ENCODE measurements at places on chromosomes 1 and 21.
A peak's percentile ranks its signal among the peaks of the same experiment; 100 is the strongest.

DNA sequence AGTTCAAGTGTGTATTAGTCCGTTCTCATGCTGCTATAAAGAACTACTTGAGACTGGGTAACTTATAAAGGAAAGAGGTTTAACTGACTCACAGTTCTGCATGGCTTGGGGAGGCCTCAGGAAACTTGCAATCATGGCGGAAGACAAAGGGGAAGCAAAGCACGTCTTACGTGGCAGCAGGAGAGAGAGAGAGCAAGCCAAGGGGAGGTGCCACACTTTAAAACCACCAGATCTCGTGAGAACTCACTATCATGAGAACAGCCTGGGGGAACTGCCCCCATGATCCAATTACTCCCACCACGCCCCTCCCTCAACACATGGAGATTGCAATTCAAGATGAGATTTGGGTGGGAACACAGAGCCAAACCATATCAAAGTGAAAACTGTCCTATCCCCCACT lies 4.1 kb upstream of the MIS18A start:
- no peak for DNase-seq

- no peak for DNase-seq
Measured at GRCh38 chr1:113898241-113898814, 6.3 kb downstream of the AP4B1 start.

GRCh38 chr1:11320153-11320936 lies 47.3 kb downstream of the UBIAD1 start:
- no peak for DNase-seq

DNA sequence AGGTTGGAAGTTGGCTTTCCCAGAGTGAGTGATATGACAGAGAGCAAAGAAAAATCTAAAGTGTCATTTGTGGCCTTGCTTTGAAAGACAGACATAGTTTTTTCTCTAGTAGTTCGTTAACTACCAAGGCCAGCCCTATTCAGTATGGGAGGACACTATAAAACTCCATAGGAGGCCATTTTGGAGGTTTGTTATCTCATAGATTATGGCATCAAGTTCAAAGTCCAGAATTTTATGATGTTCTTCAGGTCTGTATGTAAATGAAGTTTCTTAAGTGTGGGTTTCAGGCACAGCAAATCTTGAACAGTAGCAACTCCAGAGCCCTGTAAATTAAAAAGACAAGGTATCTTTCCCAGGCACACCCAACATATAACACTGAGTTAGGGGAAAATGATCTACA lies 437.1 kb downstream of the PLPP3 start:
- DNase-seq: no peak

GRCh38 chr1:15188678-15189077 lies 35.1 kb downstream of the TMEM51 start:
- no peak for DNase-seq

DNA sequence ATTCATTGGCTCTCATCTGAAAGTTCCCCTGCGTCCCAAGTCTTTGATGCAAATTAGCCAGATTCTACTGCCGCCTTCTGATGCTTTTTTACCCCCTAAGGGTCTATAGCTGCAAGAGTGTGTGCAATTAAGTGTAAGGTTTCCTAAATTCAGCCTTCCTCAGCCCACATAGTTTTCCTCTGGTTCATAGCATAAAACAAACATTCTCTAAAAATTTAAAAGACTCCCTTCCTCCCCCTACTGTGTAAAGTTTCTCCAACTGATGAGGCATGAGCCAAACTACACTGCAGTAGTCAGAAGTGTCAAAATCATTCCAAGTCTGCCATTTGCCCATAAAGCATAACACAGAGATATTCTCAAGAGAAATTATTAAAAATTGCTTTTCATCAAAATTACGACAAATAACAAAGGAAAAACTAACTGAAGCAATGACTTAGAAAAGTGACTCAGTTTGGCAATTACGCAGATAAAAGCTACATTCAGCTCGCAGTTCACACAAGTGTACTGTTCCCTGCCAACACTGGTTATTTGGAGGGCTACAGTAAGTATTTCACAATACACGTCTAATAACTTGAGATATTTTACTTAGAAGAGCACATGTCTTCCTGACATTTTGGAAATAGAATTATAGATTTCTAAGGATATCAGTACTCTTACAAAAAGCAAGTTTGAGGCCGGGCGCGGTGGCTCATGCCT lies 15.4 kb downstream of the KCNH1 start:
- no peak for DNase-seq

GRCh38 chr1:29542548-29542947 lies 306.2 kb downstream of the PTPRU start:
- DNase-seq: no peak

GRCh38 chr1:203930342-203930741 lies 68.9 kb downstream of the SNRPE start:
- DNase-seq: no peak

DNA sequence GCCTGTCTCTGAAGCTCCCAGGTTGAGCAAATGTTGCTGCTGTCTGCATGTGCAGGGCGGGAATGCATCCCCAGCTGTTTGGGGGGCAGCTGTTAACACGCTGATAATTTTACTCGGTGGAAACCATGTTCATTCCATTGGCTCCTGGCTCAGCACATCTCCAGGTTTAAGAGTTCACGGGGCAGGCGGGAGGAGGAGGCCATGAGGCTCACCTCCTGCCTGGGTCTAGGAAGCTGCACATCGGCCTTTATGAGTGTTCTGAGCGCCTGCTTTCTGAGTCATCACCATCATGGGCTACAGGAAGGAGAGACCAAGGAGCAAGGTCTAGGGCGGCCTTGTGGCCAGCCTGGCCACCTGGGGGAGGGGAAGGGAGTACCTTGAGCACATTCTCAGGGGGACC lies 29.7 kb downstream of the AJAP1 start:
- no peak for DNase-seq

DNA sequence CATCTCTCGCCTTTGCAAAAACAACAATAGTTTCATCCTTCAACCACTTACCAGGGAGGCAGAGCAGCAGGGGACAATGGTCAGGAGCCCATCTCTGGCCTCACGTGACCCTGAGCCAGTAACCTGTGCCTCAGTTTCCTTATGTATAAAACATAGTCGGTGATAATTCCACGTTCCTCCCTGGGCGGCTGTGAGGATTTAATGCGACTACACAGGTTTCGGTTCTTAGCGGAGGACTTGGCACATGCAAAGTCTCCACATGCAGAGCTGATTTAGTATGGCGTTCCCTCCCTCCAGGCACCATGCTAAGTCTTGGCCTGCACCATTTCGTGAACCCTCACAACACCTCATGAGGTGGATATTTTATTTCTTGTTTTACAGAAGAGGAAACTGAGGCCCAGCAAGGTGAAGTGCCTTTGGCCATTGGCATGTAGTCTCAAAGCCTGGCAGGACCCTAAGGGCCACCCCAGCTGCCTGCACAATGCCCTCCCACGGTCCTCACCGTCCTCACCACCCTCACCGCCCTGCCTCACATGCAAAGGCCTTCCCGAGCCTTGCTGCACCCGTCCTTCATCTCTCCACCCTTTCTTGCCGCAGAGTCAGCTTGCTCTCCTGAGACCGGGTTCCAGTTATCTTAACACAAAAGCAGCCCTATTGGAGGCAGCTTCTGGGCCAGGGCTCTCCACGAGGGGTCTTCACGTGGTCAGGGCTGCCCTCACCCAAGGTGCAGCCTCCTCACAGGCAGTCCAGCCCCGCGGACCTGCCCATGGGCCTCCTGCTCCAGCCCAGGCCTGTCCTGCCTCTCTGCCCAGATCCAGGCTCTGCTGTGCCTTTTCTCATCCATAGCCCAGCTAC lies 48.9 kb downstream of the SYF2 start:
- no peak for DNase-seq

GRCh38 chr1:87588495-87588894 lies 259.8 kb downstream of the LMO4 start:
- no peak for DNase-seq

DNA sequence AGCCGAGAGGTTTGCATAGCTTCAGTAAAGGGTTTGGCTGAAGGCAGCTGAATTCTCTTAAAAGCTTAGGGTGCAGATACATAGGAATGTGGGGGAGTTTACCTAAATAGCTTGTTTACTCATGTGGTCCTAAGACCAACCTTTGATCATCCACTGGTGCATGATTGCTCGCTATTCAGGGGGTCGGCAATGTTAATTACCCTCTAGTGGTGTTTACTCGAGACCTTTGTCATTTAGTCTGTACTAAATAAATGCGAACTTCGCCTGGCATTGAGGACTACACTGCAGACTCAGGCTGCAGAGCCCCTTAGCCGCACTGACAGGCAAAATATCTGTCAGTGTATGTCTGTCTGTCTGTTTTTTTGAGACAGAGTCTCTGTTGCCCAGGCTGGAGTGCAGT lies 31.8 kb downstream of the TMEM63A start:
- no peak for DNase-seq

DNA sequence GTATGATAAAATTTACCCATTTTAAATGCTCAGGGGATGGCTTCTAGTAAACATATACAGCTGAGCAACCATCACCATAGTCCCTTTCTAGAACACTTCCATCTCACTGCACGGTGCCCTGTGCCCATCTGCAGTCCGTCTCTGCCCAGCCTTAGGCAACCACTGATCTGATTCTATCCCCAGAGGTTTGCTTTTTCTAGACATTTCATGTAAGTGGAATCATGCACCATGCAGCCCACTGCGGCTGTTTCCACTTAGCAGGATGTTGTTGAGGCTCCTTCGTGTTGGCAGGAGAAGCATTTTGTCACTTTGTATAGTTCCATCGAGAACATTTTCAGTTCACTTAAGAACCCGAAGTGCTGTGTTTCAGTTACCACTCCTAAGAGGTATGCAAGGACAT lies 27.8 kb upstream of the VAMP3 start:
- no peak for DNase-seq

- no peak for DNase-seq
Measured at GRCh38 chr1:34087986-34088385, 77.0 kb downstream of the CSMD2 start.

DNA sequence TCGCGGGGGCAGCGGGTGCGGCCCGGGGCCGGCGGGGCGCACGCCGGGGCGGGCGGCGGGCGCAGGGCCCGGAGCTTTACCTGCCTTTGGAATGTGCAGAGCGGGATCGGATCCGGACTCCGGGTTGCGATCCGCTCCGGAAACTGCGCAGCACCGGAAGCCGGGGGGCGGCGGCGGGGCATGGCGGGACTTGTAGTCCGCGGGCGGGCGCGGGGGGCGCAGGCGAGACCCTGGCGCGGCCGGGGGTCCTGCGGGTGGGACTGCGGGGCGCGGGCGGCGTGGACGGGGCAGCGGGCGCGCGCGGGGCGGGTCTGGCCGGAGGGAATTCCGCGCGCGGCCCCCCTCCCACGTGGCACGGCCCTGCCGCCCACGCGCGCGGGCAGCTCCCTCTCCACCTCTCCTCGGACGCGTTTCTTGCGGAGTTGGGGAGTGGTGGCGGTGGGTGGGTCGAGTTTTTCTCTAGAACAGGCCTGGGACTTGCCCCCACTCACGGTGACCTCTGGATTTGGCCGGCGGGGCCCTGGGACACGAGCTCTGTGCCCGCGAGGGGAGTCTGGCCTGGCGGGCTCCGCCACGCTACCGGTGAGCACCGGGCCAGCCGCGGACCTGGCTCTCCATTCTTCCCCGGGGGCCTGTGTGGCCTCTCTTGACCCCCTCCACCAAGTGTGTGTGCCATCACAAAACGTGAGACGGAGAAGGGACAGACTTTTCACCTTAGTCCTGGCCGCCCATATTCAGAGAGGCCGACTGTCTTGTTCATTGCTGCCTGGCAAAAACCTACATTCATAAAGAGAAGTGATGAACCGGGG lies at the start of gene PRDM15:
PRDM15 (minus strand) TSS at position 155 of the 809 bp plus-strand sequence. CDS start 18,981 bp downstream, outside the sequence.
- DNase-seq: no peak

DNA sequence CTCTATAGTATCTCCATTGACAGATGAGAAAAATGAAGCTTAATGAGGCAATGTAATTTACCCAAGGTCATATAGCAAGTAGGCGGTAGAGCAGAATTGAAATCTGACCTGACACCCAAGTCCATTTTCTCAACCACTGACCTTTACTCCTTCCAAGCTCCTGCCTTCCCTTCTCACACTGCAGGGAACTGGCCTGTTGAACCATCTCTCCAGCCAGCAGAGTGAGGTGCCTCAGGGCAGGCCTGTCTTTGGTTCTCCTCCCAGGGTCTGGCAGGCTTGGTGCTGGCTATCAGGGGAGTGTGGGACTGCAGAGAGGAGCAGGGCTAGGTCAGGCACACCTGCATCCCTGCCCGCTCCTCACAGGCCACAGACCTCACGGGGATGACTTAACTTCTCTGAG lies 126.8 kb downstream of the BEND5 start:
- no peak for DNase-seq

GRCh38 chr1:36070349-36070748 lies 13.5 kb upstream of the TEKT2 start:
- DNase-seq: peak; percentile 10

- no peak for DNase-seq
Measured at GRCh38 chr1:94912263-94913184, 14.4 kb downstream of the CNN3 start.

DNA sequence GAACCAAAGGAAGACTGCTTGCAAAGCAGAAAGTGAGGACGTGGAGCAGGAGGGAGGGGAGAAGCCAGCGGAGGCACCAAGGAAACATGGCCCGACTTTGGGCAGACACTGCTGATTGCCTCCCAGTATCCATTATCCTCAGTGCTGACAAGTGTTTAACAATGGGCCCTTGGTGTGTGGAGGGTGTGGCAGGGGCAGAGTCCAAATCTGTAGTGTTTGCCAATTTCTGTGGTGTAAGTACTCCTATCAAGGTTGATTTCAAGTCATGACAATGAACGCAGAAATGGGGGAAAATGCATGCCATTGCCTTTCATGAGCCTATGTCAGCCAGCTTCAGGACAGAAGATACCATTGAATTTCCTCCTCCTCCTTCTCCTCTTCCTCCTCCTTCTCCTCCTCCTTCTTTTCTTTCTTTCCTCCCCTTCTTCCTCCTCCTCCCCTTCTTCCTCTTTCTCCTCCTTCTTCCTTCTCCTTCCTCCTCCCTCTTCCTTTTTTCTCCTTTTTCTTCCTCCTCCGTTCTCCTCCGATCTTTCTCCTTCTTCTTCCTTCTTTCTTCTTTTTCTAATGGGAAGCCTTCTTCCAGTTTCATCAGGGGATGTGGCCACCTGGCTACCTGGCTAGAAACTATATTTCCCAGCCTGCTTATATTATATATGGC lies 10.3 kb upstream of the PHC2 start:
- no peak for DNase-seq

- DNase-seq: no peak
Measured at GRCh38 chr1:207745285-207745684, 6.6 kb upstream of the CD46 start.

DNA sequence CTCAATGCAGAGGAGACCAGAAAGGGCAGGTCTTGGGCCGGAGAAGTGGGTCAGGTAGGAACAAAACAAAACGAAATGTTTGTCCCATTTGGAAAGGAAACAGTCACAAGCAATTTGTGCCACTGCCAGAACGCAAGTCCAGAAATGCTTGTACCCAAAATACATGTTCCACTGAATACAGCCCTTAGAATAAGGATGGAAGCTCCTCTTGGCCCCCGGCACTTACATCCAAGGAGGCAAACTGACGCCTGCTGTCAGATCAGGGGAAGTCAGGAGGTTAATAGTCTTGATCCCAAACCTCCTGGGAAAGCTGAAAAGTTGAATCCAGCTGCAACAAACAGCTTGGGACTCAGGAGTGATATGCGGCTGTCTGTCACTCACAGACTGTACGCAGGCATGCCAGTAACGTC lies 75.9 kb upstream of the GALNT2 start:
- DNase-seq: no peak

Data from NCI-H187 (cell line).